ENCODE measurements at places on chromosomes 3 and 15.

- no peak for DNase-seq
Measured at GRCh38 chr3:40996827-40997710, 202.2 kb upstream of the CTNNB1 start.

DNA sequence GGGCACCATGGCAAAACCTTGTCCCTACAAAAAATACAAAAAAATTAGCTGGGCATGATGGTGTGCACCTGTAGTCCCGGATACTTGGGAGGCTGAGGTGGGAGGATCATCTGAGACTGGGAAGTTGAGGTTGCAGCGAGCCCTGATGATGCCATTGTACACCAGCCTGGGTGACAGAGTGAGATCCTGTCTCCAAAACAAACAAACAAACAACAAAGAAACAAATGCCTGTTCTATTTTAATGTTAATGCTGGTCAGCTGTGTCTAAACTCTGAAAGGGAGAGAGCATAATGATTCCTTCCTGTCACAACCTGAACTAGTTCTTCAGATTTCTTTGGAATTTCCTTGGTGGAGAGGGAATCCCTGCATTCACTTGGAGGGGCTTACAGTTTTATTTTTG is 413.0 kb upstream of the TBL1XR1 start:
- DNase-seq, result no peak

- DNase-seq, result no peak
Measured at GRCh38 chr3:151135541-151136337, 50.3 kb downstream of the MED12L start.

DNA sequence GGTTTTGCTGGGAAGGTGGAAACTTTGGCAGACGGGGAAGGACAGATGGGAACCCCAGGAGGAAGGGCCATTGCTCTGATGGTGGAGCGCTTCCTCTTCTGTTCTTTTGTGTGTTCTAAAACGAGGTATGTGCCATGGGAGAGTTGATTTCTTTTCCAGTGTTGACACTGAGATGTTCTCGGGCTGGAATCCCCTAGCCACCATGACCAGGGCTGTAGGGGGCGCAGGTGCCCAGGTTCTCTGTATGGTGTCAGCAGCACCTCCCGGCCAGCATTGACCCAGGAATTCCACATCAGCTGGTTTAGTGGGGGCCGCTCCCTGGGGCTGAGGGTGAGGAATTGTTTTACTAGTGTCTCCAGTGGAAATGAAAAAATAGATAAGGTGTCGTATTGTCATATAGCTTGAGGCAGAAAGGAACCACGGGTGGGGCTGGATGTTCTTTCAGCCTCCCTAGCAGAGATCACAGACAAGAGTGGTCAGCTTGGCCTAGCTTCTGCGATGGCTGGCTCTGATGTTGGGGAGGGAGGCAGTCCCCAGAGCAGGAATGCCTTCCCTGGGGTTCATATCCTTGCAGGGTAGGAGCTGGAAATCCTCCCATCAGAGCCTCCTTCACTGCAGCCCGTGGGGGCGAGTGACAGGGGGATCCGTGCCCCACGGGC is 34.2 kb upstream of the ACAD9 start:
- peak; percentile 10 for DNase-seq

GRCh38 chr3:150739200-150739863 is 23.6 kb downstream of the SIAH2 start:
- DNase-seq, result no peak

DNA sequence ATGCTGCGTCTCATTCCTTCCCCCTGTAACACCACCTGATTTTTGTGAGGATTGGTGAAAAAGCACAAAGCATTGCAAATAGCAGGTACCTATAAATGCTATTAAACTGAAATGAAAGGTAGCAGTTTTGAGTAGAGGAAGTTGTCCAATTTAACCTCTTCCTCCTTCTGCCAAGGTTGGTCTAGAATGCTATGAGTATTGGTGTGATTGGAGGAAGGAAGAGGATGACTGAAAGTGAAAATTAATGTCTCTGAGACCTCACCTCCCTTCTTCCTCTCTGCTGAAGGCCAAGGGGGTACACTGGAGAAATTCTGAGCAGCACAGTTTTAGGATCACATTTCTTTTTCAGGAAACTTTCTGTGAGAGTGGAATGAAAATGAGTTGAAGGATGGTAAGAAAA is 94.4 kb downstream of the DTWD1 start:
- no peak for DNase-seq

GRCh38 chr15:71011503-71012155 is 103.6 kb upstream of the THSD4 start:
- no peak for DNase-seq

GRCh38 chr15:99961011-99961441 is 227.8 kb upstream of the LYSMD4 start:
- no peak for DNase-seq

DNA sequence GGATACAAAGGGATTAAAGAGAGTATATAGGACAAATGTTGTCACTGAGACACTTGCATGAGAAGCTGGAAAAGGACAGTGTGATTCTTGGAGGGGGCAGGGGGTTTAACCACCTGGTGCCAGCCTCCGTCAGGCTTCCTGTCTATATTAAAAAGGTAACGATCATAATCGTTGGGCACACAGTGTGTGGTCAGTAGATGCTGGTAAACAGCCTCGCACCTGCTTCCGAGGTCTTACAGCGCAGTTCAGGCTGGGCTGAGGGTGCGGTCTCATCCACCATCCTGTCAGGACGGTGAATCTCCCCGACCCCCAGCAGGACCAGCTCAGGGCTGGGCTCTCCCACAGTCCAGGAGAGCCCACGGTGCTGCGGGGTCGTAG is 47.7 kb upstream of the SMAD6 start:
- DNase-seq, result no peak

- DNase-seq, result no peak
Measured at GRCh38 chr15:68583936-68584755, 5.4 kb downstream of the CORO2B start.

GRCh38 chr15:43255376-43255775 is 11.4 kb downstream of the TGM5 start:
- DNase-seq, result no peak

DNA sequence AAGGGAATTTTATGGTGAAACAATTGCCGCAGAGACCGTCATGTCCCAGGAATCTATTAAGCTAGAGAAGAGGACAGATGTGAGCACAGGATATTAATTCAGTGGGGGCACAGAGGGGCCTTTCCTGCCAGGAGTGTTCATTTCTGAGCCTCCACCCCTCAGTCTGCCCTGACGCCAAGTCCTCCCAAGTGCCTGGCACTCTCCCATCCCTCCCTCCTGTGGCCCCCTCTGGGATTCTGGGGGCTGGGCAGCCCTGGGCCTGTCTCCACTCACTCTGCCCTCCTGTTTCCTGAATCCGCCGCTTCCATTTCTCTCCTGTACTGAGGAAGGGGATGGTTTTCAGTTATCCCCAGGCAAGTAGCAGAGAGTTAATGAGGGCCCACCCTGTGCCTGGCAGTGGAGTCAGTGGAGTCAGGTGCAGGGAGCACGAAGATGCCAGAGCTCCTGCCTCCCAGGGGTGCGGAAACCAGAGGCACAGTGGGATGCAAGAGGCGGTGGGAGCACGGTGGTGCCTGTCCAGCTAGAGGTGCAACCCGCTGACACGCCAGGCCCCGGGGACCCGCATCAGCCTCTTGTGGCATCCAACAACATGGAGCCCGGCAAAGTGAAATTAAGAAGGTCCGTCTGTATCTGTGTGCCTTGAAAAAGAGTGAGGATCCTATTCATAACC is 212.5 kb downstream of the XXYLT1 start:
- DNase-seq, result no peak

DNA sequence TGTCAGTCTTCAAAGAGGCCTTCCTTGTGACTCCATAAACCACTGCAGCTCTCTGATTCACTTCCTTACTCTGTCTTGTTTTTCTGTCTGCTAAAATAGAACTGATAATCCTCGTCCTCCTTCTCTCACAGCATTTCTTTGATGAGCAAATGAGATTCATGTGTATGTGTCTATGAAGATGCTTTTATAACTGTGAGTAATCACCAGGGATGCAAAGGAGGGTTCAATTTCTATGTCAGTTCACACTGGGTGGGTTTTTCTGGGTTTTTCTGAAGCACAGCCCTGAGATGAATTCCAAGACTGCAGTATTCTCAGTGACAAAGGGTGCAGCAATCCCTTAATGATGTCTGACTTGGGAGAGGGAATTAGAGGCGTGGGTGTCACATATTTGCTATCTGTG is 746.6 kb upstream of the CFAP20DC start:
- DNase-seq, result no peak

DNA sequence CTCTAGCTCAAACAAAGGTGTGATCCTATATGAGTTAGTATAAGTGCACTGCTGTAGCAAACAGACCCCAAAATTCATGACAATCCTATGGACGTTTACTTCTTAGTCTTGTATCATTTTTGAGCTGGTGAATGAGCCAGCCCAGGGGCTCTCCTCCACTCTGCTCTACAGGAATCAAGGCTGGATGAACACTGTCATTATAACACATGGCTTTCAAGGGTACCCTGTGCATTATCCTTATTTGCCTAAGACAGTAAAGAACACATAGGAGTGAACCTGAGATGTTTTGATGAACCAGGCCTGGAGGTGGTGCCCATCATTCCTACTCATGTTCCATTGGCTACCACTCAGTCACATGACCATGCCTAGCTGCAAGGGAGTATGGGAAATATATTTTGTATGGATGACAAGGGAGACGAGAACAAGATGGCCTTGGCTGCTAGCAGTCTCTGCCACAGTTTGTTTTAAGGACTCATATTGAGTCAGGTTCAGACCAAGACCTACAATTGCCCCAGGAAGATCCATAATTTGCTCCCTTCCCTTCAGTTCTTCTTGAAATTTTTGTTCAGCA is 107.4 kb upstream of the HES1 start:
- DNase-seq, result no peak
